Psoas muscle (tissue), 8 donors: ENCODE measurements at places on chromosomes 7 and 10. TPM values are rescaled to one million over a fixed set of nuclear protein-coding genes. Genes with fewer than 3 reads are reported as not detected.

Gene EPHA1
- not detected for total RNA-seq

- DNase-seq = no peak
Measured at GRCh38 chr10:31142026-31142425, 110.4 kb upstream of the ZNF438 start.

DNA sequence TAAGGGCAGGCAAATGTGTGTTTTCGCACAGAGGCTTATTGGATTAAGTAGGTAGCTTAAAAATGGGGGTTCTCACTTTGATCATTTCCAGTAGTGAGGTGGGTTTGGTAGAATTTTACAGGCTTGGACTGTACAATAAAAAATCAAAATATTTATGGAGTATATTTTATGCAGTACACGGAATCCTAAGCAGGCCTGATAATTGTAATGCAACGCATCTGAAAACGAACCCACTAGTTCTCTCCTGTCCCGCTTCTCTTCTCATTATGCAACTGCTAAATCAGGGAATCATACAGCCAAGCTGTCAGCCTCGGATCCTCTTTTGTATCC, 377 bp upstream of the POLR1F start:
- DNase-seq = no peak

Gene SPDYE9
- not detected for total RNA-seq

Gene TSPAN33
- total RNA-seq = 15.4 TPM

DNA sequence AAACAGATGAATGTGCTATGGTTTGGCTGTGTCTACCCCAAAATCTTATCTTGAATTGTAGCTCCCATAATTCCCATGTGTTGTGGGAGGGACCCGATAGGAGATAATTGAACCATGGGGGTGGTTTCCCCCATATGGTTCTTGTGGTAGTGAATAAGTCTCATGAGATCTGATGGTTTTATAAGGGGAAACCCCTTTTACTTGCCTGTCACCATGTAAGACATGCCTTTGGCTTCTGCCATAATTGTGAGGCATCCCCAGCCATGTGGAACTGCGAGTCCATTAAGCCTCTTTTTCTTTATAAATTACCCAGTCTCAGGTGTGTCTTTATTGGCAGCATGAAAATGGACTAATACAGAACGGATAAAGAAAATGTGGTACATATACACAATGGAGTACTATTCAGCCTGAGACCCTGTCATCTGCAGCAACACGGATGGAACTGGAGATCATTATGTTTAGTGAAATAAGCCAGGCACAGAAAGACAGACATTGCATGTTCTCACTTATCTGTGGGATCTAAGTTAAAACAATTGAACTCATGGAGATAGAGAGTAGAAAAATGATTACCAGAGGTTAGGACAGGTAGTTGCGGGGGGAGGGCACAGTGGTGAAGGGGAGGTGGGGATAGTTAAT, 587.6 kb upstream of the NRP1 start:
- DNase-seq = no peak

Gene CHAT
- not detected for total RNA-seq

DNA sequence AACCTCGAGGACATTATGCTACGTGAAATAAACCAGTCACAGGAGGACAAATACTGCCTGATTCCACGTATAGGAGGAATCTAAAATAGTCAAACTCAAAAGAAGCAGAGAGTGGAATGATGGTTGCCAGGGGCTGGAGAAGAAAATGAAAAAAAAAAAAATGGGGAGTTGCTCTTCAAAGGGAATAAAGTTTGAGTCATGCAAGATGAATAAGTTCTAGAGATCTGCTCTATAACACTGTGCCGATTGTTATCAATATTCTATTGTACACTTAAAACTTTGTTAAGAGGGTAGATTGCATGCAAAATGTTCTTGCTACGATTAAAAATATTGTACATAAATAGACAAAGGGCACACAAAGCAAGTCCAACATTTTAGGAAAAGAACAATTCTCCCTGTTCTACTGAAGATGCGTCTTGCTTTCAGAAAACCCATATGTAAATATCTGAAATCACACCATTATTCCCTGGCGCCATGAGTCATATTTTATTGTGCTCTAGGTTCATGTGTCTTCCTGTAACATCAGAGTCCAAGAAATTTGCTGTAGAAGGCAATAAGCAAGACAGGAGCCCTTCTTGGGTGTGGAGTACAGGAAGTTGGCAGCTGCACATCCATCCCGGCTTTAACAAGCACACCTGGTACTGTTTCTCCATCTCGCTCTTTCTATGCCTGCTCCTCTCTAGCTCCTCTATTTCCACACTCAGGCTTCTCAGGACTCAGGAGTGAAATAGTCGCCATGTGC, 145.9 kb downstream of the GFRA1 start:
- DNase-seq = no peak

DNA sequence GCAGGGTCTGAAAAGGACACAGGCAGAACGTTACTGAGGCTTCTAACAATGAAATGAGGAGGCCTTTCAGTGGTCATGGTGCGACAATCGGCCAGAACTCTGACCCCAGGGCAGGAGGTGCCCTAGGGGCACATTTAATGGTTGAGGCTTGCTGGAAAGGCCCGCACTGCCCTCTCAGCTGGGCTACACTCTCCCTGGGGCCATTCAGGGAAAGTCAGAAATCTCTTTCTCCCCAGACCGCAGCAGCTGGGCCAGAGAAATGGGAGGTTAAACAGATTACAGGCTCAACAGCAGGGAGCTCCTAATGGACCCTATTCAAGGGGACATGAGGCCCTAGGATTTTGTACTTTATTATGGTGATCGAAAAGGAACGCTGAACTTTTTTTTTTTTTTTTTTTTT, 85.6 kb upstream of the FGFR2 start:
- DNase-seq = no peak

- no peak for DNase-seq
Measured at GRCh38 chr7:131574741-131575140, 18.3 kb upstream of the PODXL start.

GRCh38 chr10:72276421-72277339, 3.0 kb downstream of the DDIT4 start:
- no peak for DNase-seq

GRCh38 chr10:63622097-63622496, 100.9 kb downstream of the REEP3 start:
- DNase-seq = no peak
